Suprapubic skin (tissue), 4 donors: ENCODE measurements at places on chromosomes 3 and 15. TPM values are rescaled to one million over a fixed set of nuclear protein-coding genes. Genes with fewer than 3 reads are reported as not detected.

- no peak overlapping the region for H3K27ac ChIP-seq
- peaks cover 21% of the 10 kb centered on the region for H3K4me1 ChIP-seq
- no peak overlapping the region for H3K4me3 ChIP-seq
- H3K36me3 ChIP-seq = no peaks in the 10 kb centered on the region
These were observed 3.0 kb downstream of the GCSAM start for GRCh38 chr3:112129925-112130637.

The GPR160 gene
- 2.8 TPM for total RNA-seq

GRCh38 chr3:128060473-128061381 is 8.5 kb downstream of the SEC61A1 start:
- H3K27ac ChIP-seq = no peak overlapping the region
- peaks cover 94% of the 10 kb centered on the region for H3K36me3 ChIP-seq
- peaks cover 4% of the 10 kb centered on the region for H3K4me1 ChIP-seq
- DNase-seq = no peak
- no peak overlapping the region for H3K4me3 ChIP-seq
- no peaks in the 10 kb centered on the region for H3K27me3 ChIP-seq

The SPINT1 gene
- total RNA-seq = 430 TPM

DNA sequence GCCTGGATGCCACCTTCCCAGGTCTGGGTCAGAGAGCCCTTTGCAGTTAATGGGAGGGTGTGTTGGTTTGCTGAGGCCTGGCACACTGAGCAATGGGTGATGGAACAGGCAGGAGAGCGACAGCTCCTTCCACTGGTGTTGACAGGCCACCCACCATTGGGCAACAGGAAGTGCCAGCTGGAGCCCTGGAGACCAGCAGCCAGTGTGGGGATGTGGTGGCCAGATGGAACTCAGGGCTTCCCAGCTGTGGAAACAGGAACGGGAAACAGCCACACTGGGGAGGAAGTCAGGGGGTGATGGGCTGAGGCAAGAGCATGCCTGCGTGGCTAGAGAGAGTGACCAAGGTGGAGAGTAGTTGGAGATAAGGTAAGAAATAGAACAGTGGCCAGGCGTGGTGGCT is 9.3 kb downstream of the PSTPIP1 start:
- H3K27ac ChIP-seq = no peak overlapping the region
- H3K27me3 ChIP-seq = no peaks in the 10 kb centered on the region
- H3K4me3 ChIP-seq = no peak overlapping the region
- H3K4me1 ChIP-seq = no peaks in the 10 kb centered on the region

The GAP43 gene
- not detected for total RNA-seq

The LRRC3B gene
- not detected for total RNA-seq

The CPA3 gene
- 2.4 TPM for total RNA-seq

GRCh38 chr15:89101302-89102193 is 13.3 kb downstream of the ABHD2 start:
- DNase-seq = peak; percentile 78
- H3K27ac ChIP-seq = peak overlapping the region; percentile 53
- H3K27me3 ChIP-seq = no peaks in the 10 kb centered on the region
- no peak overlapping the region for H3K4me3 ChIP-seq
- H3K4me1 ChIP-seq = peaks cover 49% of the 10 kb centered on the region
- H3K36me3 ChIP-seq = peaks cover 3% of the 10 kb centered on the region

GRCh38 chr15:53861792-53862191 is 102.3 kb upstream of the WDR72 start:
- no peak overlapping the region for H3K27ac ChIP-seq
- no peak overlapping the region for H3K4me3 ChIP-seq
- no peak for DNase-seq
- no peaks in the 10 kb centered on the region for H3K27me3 ChIP-seq
- no peaks in the 10 kb centered on the region for H3K4me1 ChIP-seq
- H3K36me3 ChIP-seq = no peaks in the 10 kb centered on the region

DNA sequence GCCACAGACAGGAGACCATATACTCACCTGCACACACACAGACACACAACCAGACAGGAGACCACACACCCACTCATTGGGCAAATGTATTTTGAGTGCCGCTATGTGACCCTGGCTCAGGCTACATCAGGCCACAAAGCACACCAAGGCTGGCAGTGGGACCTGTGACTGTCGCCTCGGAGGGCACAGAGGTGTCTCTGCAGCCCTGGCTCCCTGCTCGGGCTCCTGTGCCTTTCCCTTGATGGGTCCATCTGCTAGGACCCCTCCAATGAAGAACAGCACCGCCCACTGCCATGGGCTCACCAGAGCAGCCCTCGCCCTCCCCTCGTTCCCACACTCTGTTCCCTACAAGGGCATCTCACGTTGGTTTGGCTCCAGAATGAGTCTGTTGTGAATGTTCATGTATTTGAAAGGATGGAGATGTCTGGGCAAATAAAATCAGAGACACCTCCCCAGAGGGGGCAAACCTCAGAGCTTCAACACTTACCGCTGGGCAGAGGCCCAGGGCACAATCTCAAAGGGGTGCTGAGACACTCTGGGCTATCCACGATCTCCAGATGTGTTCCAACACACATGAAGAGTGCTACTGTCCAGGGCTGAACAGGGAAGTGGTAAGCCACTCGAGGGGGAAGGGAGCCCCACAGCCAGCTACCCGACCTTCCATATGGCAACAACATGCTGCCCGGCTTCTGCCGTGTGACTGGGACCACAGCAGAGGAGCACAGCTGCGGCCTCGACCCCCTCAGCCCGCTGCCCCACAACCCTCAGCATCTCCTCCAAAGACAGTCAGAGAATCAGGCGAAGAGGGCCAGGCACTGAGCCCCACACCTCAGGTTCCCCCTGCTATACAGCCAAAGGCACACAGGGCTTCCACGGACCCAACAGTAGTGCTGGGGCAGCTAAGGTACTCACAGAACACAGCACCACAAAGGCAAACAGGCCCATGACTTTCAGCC is 74.9 kb downstream of the OCA2 start:
- no peaks in the 10 kb centered on the region for H3K27me3 ChIP-seq
- no peak overlapping the region for H3K4me3 ChIP-seq
- no peak overlapping the region for H3K27ac ChIP-seq

GRCh38 chr15:94097552-94097951 is 133.8 kb upstream of the MCTP2 start:
- H3K27ac ChIP-seq = no peak overlapping the region
- DNase-seq = no peak
- H3K36me3 ChIP-seq = no peaks in the 10 kb centered on the region
- H3K4me3 ChIP-seq = no peak overlapping the region
- no peaks in the 10 kb centered on the region for H3K27me3 ChIP-seq
- no peaks in the 10 kb centered on the region for H3K4me1 ChIP-seq

GRCh38 chr3:121817753-121818152 is 17.1 kb downstream of the IQCB1 start:
- H3K36me3 ChIP-seq = peaks cover 46% of the 10 kb centered on the region
- H3K4me3 ChIP-seq = no peak overlapping the region
- no peak overlapping the region for H3K27ac ChIP-seq
- no peaks in the 10 kb centered on the region for H3K4me1 ChIP-seq

GRCh38 chr15:44010089-44010488 is 183.3 kb downstream of the WDR76 start:
- no peaks in the 10 kb centered on the region for H3K27me3 ChIP-seq
- H3K4me1 ChIP-seq = no peaks in the 10 kb centered on the region
- H3K4me3 ChIP-seq = no peak overlapping the region
- no peak overlapping the region for H3K27ac ChIP-seq
- DNase-seq = no peak

GRCh38 chr15:77568014-77568972 is 64.4 kb downstream of the LINGO1 start:
- H3K4me1 ChIP-seq = peaks cover 5% of the 10 kb centered on the region
- H3K4me3 ChIP-seq = no peak overlapping the region
- DNase-seq = no peak
- no peak overlapping the region for H3K27ac ChIP-seq

DNA sequence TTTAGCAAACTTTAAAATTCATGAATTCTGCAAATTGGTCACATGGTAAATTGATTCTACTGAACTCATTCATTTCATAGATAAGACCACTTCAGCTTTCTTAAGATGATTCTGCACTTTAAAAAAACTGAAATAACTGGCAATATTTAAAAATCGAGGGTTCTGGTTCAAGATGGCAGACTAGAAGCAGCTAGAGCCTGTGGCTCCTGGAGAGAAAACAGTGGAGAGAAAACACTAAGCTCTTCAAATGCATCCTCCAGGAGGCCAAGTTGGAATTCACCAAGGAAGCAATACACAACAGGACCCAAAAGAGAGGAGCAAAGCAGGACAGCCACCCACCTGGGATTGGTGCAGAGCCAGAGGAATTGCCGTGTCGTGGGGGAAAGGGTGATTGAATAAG is 132.1 kb downstream of the SPATA16 start:
- no peak overlapping the region for H3K4me3 ChIP-seq
- no peaks in the 10 kb centered on the region for H3K27me3 ChIP-seq
- no peak overlapping the region for H3K27ac ChIP-seq
- no peaks in the 10 kb centered on the region for H3K36me3 ChIP-seq
- H3K4me1 ChIP-seq = no peaks in the 10 kb centered on the region

GRCh38 chr3:123447749-123448517 is 957 bp downstream of the ADCY5 start:
- H3K4me1 ChIP-seq = peaks cover 23% of the 10 kb centered on the region
- H3K27me3 ChIP-seq = peaks cover 53% of the 10 kb centered on the region
- peak overlapping the region; percentile 77 for H3K4me3 ChIP-seq
- H3K36me3 ChIP-seq = no peaks in the 10 kb centered on the region
- H3K27ac ChIP-seq = no peak overlapping the region

DNA sequence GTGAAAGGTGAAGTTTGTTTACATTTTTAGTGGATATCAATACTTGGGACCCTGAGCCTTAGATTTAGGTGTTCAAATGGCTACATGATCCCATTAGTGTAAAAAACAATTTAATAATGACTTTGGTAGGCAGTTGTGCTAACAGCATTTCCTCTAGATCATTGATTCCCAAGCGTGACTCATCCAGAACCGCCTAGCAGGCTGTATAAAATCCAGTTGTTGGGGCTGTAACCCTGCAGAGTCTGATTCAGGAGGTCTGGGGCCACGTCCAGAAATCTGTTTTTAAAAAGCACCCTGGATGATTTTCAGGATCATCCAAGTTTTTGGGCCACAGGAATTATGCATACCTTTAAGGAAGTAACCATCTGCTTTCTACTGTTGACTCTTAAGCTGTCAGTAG is 156.4 kb downstream of the TP63 start:
- no peak for DNase-seq
- no peaks in the 10 kb centered on the region for H3K27me3 ChIP-seq
- H3K4me3 ChIP-seq = no peak overlapping the region
- H3K4me1 ChIP-seq = peaks cover 7% of the 10 kb centered on the region

The CASR gene
- not detected for total RNA-seq

The IL17RC gene
- 185 TPM for total RNA-seq

DNA sequence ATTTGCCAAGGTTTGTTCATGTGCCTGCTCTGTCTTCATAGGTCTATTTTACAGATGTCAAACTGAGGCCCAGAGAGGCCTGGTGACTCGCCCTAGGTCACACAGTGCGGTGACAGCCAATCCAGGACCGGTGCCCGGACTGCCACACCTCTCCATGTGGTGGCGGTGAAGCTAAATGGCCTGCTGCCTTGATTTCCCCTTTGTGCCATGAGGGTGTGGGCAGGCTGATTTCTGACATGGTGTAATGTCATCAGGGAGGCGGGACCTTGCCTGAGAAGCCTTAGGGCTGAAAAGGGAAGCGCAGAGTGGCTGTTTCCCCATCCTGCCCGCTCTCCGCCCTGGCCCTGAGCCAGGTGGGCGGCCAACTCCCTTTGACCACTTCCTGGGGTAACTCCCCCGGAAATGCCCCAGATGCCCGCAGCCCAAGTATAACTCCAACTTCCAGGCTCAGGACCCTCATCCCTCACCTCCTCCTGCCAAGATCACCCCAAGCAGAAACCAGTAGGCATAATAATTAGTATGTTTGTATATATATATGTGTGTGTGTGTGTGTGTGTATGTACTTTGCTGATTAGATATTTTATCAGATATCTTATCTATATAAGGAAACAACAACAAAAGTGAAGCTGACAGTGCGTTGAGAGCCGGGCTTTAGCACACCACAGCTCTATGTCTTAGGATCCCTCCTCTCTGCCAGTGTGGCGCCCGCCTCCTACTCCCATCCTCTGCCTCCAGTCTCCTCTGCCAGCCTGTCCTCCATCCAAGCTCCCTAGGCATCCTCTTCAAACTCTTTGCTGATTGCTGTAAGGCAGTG is 63.9 kb downstream of the IQSEC1 start:
- no peaks in the 10 kb centered on the region for H3K36me3 ChIP-seq
- H3K27ac ChIP-seq = no peak overlapping the region
- H3K4me1 ChIP-seq = peaks cover 20% of the 10 kb centered on the region
- H3K4me3 ChIP-seq = no peak overlapping the region
- no peaks in the 10 kb centered on the region for H3K27me3 ChIP-seq
- no peak for DNase-seq

GRCh38 chr3:69868841-69869420 is 129.7 kb downstream of the MITF start:
- peaks cover 18% of the 10 kb centered on the region for H3K4me1 ChIP-seq
- no peaks in the 10 kb centered on the region for H3K27me3 ChIP-seq
- no peak for DNase-seq
- no peak overlapping the region for H3K4me3 ChIP-seq
- H3K27ac ChIP-seq = no peak overlapping the region
- no peaks in the 10 kb centered on the region for H3K36me3 ChIP-seq

- H3K4me3 ChIP-seq = peak overlapping the region; percentile 30
- H3K27ac ChIP-seq = peak overlapping the region; percentile 34
- peak; percentile 94 for DNase-seq
- peaks cover 45% of the 10 kb centered on the region for H3K4me1 ChIP-seq
These were observed 511.3 kb downstream of the SHQ1 start for GRCh38 chr3:72336821-72337479.

The ZNF860 gene
- total RNA-seq = 3.4 TPM

The ANKRD34C gene
- not detected for total RNA-seq

DNA sequence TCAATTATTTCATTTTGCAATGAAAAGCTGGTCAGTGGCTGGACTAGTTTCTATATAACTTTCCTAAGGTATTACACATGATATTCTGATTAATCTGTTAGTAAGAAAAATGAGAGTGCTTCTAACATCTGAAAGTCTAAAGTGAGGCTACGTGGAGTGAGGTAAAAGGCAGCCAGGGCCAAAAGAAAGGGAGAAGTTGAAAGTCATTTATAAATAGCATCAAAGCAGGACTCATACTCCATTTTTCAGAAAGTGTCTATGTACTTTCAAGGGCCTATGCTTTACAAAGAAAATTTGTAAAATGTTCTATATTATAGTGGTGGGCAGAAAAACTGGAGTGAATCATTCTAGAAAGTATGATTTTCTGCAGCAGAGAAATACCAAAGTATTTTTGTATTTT is 80.0 kb downstream of the CSNK1G1 start:
- H3K27me3 ChIP-seq = no peaks in the 10 kb centered on the region
- no peak overlapping the region for H3K4me3 ChIP-seq
- DNase-seq = no peak
- no peak overlapping the region for H3K27ac ChIP-seq
- no peaks in the 10 kb centered on the region for H3K4me1 ChIP-seq

GRCh38 chr3:15300323-15301078 is 31.9 kb downstream of the SH3BP5 start:
- peaks cover 12% of the 10 kb centered on the region for H3K36me3 ChIP-seq
- H3K27ac ChIP-seq = no peak overlapping the region
- H3K27me3 ChIP-seq = no peaks in the 10 kb centered on the region
- peaks cover 22% of the 10 kb centered on the region for H3K4me1 ChIP-seq
- DNase-seq = no peak
- H3K4me3 ChIP-seq = no peak overlapping the region
